Osteoblast (primary cell): ENCODE measurements at places on chromosomes 13 and 19. TPM values are rescaled to one million over a fixed set of nuclear protein-coding genes. Genes with fewer than 3 reads are reported as not detected.

Gene TEX29
- total RNA-seq = 0.36 TPM in 1 of 2 replicates, not detected in the other

- DNase-seq = peak; percentile 67
- H3K27me3 ChIP-seq = no peaks in the 10 kb centered on the region
- H3K4me1 ChIP-seq = peaks cover 35% of the 10 kb centered on the region
Measured at GRCh38 chr13:98457053-98457452, 119.9 kb downstream of the STK24 start.

DNA sequence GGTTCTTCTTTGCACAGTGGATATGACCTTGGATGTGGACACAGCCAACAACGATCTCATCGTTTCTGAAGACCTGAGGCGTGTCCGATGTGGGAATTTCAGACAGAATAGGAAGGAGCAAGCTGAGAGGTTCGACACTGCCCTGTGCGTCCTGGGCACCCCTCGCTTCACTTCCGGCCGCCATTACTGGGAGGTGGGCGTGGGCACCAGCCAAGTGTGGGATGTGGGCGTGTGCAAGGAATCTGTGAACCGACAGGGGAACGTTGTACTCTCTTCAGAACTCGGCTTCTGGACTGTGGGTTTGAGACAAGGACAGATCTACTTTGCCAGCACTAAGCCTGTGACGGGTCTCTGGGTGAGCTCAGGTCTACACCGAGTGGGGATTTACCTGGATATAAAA, 9.4 kb downstream of the RFPL4AL1 start:
- H3K4me1 ChIP-seq = no peaks in the 10 kb centered on the region
- DNase-seq = no peak
- no peaks in the 10 kb centered on the region for H3K36me3 ChIP-seq
- no peak overlapping the region for H3K4me3 ChIP-seq

DNA sequence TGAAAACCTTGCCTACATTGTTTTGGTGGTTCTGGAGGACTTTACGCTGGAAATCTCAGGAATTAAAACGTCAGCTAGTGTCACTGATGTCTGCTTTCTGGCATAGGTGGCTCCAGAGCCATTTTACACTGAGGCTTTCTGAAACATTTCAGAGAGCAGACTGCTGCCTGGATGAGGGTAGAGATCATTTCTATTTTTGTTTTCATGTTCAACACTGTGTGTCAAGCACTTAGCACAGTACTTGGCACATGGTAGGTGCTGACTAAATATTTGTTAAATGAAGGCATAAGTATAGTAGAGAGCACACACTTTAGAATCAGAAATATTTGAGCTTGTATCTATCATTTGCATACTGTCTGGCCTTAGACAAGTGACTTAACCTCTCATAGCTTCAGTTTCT, 59.1 kb upstream of the FRY start:
- H3K27ac ChIP-seq = no peak overlapping the region
- no peaks in the 10 kb centered on the region for H3K36me3 ChIP-seq
- no peaks in the 10 kb centered on the region for H3K27me3 ChIP-seq
- H3K4me3 ChIP-seq = no peak overlapping the region

- H3K36me3 ChIP-seq = no peaks in the 10 kb centered on the region
- no peak for DNase-seq
- H3K27ac ChIP-seq = no peak overlapping the region
- no peak overlapping the region for H3K4me3 ChIP-seq
- peaks cover 12% of the 10 kb centered on the region for H3K4me1 ChIP-seq
- H3K27me3 ChIP-seq = no peaks in the 10 kb centered on the region
Measured at GRCh38 chr13:42355092-42355485, 83.1 kb downstream of the AKAP11 start.

DNA sequence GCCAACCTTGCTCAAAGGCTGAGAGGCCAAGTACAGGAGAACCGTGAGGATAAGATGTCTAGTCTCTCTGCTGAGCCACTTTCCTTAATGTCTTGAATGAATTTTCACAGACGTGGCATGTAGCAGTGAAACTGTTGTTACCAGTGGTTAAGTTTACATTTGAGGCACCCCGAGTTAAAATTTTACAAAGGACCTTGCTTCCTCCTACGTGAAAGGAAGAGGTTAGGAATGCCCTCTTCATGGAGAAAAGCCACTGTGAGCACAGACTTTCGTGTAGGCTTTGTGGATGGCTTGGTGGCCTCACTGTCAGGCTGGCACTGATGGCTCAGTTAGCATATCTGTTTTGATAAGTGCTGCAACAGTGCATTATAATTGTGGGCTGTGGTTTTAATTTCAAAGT, 2.7 kb downstream of the GJB2 start:
- peaks cover 18% of the 10 kb centered on the region for H3K4me1 ChIP-seq
- no peak for DNase-seq
- H3K4me3 ChIP-seq = no peak overlapping the region
- H3K27ac ChIP-seq = peak overlapping the region; percentile 51

DNA sequence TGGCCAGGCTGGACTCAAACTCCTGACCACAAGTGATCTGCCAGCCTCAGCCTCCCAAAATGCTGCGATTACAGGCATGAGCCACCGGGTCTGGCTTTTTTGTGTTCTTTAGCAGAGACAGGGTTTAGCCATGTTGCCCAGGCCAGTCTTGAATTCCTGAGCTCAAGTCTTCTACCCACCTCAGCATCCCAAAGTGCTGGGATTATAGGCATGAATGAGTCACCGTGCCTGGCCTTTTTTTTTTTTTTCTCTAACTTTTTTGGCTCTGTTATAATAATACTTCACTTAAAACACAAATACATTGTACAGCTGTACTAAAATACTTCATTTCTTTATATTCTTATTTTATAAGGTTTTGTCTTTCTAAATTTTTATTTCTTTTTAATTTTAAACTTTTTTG, 599.5 kb upstream of the PCDH9 start:
- no peaks in the 10 kb centered on the region for H3K4me1 ChIP-seq
- H3K27me3 ChIP-seq = no peaks in the 10 kb centered on the region
- H3K4me3 ChIP-seq = no peak overlapping the region

GRCh38 chr13:63107179-63107943, 1691.7 kb upstream of the PCDH20 start:
- H3K4me1 ChIP-seq = no peaks in the 10 kb centered on the region
- no peak overlapping the region for H3K4me3 ChIP-seq
- H3K27ac ChIP-seq = no peak overlapping the region
- no peaks in the 10 kb centered on the region for H3K36me3 ChIP-seq
- no peaks in the 10 kb centered on the region for H3K27me3 ChIP-seq
- DNase-seq = no peak

DNA sequence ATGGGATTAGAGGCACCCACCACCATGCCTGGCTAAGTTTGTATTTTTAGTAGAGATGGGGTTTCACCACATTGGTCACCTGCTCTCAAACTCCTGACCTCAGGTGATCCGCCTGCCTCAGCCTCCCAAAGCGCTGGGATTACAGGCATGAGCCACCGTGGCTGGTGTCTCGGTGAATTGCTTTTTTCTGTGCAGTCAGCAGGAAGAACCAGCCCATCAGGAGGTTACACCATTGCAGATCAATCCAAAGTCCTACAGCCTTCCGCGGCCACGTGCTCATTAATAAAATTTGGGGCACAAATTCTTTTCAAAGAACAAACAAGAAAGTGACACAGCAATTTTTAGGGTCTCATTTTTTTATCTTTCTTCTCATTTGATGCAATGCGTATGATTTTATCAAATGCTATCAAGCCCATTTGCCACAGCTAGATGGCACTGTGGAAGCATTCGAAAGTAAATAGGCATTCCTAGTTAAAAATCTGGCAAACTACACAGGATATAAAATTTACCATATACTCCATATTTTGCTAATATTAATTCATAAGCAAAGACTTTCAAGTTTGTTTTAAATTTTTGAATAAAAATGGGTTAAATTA, 54.4 kb upstream of the ZNF835 start:
- H3K27me3 ChIP-seq = no peaks in the 10 kb centered on the region
- no peak overlapping the region for H3K27ac ChIP-seq
- H3K4me1 ChIP-seq = no peaks in the 10 kb centered on the region
